ENCODE measurements at places on chromosomes 6 and 20.

DNA sequence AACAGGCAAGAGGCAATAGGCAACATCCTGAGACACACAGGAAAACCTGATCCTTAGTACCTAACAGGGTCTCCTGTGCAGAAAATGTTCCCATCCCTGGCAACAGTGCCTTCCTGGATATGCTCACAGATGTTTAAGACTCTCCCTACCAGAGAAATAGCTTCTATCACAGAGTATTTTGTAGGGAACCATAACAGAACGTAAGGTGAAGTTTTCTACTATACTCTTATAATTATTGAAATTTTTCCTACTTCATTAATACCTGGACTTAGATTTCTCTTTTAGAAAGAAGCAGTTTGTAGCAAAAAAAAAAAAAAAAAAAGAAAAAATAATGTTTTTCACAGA is 33.5 kb upstream of the LGSN start:
- DNase-seq, result no peak

- DNase-seq, result no peak
Observed at GRCh38 chr6:140321891-140322290, 947.4 kb upstream of the CITED2 start.

GRCh38 chr6:25541228-25541627 is 110.8 kb upstream of the SCGN start:
- DNase-seq, result no peak

DNA sequence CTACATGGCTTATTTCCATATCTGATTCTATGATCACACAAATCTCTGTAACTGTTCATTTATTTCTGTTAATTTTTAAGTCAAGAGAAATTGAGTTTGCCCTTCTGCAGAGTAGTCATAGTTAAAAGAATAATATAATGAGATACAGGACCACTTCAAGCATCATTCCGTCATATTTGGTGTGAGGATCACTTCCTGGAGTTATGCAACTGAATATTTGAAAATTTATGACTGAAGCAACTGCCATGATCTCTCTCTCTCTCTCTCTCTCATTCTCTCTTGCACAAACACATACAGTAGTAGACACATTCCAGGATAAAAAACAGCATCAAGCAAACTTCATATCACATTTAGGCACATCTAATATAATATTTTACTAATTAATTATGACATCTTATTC is 116.4 kb downstream of the COL9A1 start:
- DNase-seq, result no peak

DNA sequence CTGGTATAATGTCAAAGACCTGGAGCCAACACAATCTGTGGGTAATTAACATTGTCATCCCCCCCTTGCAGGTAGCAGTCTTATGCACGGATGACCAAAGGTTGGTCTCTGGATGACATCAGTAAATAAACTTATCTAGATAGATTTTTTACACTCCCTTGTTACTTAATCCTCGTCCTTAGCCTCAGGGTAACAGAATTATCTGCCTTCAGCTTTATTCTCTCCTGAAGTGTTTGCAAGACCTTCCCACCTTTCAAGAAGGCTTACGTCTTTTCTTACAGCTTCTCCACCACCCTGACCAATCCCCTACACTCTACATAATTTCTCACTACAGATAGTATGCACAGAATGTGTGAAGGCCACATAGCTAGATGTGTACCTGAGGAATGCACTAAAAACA is 434.8 kb upstream of the HTR1E start:
- no peak for DNase-seq
